ENCODE measurements at places on chromosomes 1 and 21.
A peak's percentile ranks its signal among the peaks of the same experiment; 100 is the strongest.

GRCh38 chr1:151371370-151372057 is 991 bp downstream of the SELENBP1 start:
- DNase-seq, result peak; percentile 77

GRCh38 chr1:8690253-8690525 is 127.3 kb downstream of the RERE start:
- DNase-seq, result no peak

DNA sequence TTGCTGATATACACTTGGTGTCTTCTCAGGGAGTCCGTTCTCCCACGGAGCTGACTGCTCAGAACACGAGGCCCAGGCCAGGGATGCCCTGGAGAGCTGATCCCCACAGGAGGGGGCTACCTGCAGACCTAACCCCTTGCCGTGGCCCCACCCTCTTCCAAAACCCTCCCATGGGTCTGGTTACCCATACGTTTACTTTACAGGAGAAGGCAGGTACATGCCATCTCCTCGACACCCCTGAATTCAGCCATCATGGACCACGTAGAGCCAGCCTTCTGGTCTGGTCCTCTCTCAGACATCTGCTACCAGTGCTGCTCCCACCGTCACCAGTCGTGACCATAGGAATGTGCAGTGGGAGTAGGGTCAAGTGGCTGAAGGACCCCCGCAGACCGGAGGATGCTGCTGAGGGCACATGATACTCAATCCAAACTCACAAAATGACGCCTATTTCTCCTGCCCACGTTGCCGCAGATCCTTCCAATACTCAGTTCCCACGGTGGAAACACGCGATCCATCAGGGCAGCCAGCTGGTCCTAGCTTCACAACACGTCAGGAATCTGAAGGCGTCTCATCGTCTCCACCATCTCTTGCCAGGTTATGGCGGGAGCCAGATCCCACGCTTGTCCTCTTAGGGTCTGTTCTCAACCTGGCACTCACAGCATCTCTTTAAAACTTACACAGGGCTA is 26.7 kb downstream of the PGBD5 start:
- DNase-seq, result no peak

GRCh38 chr1:206556750-206557635 is 49.7 kb downstream of the RASSF5 start:
- DNase-seq, result peak; percentile 28

DNA sequence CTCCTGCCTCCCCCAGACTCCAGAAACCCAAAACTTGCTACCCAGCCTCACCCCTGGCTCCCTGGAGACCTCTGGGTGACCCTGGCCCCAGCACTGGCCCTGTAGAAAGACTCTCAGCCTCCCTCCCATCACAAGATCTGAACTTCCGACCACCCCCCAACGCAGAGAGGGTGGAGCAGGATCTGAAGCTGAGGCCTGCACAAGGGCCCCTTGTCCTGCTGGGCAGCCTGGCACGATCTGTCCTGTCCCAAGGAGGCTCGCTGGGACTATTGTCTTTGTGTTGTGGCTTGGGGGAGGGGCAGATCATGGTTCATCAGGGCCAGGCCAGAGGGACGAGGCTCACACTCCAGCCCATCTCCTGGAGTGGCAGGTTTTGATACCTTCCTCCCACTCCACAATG is 20.0 kb downstream of the PHLDA3 start:
- DNase-seq, result no peak

DNA sequence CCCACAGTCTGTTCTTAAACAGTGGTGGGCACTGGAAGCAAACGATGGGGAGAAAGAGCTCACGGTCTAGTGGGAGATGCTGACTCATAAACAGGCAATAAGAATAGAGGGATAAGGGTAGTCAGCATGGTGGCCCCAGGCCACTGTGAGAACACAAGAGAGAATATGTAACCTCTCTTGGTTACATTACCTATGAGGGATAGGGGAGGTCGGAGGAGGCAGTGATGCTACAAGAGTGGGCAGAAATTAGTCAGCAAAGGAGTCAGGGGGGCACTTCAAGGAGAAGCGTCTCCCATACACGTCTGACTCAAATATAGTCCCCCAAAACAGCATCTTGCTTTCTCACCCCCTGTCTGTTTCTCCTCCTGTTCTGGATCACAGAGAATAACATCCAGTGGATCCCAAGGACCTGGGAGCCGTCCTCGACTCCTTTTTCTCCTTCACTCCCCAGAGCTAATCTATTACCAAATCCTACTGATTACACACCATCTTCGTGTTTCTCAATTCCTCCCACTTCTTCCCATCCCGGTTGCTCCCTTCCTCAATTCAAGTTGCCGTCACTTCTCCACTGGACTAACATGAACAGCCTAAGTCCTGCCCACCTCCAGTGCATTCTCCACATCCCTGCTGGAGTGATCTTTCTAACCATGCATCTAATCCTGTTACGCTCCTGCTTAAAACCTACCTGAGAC is 2.1 kb downstream of the SLAMF8 start:
- DNase-seq, result no peak

- DNase-seq, result peak; percentile 59
Measured at GRCh38 chr1:193036337-193037047, 22.7 kb downstream of the UCHL5 start.

DNA sequence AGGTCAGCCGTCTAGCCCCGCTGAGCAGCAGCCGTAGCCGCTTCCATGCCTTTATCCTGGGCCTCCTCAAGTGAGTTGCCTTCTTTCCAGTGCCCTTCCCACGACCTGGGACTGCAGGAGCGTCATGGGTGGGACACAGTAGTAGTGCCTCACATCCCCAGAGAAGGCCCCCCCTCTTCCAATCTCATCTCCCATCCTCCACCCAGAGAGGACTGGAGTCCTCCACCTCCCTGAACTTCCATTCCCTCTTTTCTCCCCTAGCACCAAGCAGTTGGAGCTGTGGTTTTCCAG is 4.9 kb downstream of the RUSC1 start:
- no peak for DNase-seq

DNA sequence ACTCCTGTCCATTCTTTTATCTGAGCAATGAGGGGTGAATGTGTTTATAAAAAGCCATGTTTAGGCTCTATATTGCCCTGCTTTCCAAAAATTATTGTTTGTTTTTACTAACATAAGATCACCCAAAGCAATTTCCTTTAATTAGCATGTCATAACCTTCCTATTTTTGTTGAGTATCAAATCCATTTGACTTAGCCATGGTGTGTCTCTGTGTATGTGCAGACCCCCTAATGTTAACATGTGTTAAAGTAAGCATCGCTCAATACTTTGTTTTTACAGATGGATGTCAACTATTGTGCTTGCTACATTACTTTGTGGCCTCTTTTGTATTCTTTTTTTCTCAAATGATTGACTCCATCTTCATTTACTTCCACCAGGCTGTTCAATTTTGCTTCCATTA is 585.4 kb downstream of the USP25 start:
- no peak for DNase-seq

DNA sequence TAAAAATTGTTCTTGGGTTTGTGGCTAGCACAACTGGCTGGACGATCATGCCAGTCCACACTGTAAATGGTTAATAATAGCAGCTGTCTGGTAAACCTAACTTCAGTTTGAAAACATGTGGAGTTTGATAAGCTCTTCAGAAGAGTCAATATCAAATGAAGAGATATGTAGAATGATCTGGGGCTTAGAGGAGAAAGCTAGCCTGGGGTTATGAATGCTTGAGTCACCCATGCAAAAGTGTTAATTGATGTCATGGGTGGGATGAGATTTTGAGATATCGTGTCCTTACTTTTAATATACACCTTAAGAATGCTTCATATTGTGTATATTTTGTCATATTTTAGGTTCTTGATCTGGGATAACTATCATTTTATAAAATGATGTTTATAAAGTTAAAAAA is 554.7 kb upstream of the ZRANB2 start:
- no peak for DNase-seq

DNA sequence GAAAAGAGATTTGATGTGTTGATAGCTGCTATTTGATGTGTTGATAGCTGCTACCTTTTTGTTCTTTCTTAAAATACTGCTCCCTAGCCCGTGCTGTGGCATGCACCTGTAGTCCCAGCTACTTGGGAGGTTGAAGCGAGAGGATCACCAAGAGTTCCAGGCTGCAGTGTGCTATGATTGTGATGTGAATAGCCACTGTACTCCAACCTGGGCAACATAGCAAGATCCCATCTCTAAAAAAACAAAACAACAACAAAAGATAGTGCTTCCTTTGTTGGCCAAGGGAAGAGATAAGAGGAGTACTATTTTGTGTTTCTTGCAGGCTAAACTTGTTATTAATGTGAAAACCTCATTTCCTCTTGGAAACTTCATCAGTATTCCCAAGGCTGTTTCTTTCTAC is 6.1 kb downstream of the GPSM2 start:
- no peak for DNase-seq

Measured in NCI-H774 (cell line).